Stimulated activated CD8-positive, alpha-beta memory T cell treated with anti-CD3 and anti-CD28 coated beads, Interleukin-4, amount 100 ng/mL, for 4 hours (primary cell): ENCODE measurements at places on chromosomes 11 and 22.

DNA sequence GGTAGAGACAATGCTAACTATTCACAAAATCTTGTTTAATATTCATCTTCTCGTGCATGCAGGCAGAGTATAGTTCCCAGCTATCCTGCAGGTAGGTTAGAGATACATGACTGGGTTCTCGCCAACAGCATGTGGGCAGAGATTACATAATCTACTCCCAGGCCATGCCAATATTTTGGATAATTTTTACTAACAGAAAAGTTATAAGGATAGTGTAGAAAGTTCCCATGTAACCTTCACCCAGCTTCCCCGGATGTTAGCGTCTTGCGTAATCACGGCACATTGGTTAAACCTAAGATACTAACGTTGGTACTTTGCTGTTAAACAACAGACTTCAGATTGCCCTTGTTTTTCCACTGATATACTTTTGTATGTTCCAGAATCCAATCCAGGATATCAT, 215.5 kb upstream of the LARGE1 start:
- DNase-seq, result no peak

DNA sequence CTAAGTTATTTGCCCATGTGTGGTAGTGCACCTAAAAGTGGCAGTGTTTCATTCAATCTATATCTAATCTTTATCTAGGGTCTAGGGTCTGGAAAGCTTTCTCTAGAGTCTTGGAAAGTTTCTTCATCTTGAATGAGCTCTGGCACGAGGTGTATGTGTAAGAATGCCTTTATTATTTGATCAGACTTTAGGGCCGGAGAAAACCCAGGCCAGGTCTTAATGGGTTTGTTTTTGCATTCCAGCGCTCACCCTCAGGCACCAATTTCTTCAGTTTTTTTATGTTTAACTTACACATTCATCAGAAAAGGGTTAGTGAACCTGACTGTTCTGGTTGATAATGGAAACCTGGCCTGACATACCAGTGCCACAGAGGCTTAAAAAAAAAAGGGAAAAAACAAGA, 68.3 kb upstream of the SLN start:
- no peak for DNase-seq

- DNase-seq, result no peak
Measured at GRCh38 chr11:96235751-96236150, 107.2 kb downstream of the MAML2 start.

DNA sequence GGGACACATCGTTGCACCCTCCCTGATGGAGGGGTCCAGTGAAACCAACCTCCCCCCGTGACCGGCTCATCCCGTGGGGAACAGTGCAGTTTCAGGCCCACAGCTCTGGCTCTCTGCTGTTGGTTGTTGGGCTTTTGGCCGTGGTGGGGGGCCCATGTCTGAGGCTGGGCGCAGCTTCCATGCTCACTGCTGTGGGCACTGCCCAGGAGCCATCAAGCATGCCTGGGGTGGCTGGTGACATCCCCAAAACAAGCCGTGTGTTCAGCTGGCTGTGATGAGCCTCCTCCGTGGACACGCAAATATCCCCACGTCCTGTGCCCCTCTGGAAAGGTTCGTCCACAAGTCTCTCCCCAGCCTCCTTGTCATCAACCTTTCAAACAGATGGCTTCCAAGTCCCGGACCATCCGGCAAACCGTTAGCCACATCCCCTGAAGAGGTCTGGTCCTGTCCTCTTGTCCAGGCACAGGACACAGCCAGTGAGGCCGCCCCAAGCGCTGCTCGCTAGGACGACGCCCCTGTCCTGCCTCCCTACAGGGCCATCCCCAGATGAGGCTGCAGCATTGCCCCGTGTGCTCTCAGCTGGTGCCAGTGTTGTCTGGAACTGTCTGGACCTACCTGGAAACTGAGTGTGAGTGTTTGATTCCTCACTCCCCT, 29.4 kb upstream of the BRSK2 start:
- no peak for DNase-seq

GRCh38 chr11:110198031-110198729, 98.2 kb downstream of the RDX start:
- no peak for DNase-seq

DNA sequence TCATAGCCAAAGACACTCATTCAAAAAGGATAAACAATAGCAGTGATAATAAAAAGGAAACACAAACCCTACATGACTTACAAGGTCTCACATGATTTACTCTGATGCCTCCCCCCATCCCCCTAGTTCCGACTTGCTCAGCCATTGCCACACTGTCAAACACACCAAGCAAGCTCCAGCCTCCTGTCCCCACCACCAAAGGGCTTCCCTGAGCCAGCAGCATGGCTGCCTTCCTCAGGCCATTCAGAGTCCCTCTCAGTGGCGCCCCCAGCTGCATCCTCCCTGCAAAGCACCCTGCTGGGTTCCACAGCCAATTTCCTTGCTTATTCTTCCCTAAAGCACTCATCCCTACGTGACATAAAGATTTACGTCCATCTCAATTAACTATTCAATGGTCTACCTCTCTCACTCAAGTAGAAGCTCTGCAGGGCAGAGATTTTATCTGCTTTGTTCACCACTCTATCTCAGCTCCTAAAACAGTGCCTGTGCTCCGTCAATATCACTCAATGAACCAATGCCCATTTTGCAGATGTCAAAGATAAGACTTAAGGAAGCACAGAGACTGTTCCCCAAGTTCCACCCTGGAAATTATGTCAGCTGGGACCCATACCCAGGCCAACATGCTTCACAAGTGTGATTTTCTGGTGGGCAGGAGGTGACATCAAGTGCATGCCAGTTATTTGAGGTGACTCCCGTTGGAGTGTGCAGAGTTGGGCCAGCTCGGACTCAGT, 106.9 kb downstream of the SYN3 start:
- no peak for DNase-seq

GRCh38 chr11:26244207-26244606, 87.7 kb upstream of the ANO3 start:
- DNase-seq, result no peak

- DNase-seq, result no peak
Measured at GRCh38 chr11:92653454-92653853, 316.0 kb upstream of the MTNR1B start.
